COLO829 (cell line): ENCODE measurements at places on chromosomes 3 and 15.

DNA sequence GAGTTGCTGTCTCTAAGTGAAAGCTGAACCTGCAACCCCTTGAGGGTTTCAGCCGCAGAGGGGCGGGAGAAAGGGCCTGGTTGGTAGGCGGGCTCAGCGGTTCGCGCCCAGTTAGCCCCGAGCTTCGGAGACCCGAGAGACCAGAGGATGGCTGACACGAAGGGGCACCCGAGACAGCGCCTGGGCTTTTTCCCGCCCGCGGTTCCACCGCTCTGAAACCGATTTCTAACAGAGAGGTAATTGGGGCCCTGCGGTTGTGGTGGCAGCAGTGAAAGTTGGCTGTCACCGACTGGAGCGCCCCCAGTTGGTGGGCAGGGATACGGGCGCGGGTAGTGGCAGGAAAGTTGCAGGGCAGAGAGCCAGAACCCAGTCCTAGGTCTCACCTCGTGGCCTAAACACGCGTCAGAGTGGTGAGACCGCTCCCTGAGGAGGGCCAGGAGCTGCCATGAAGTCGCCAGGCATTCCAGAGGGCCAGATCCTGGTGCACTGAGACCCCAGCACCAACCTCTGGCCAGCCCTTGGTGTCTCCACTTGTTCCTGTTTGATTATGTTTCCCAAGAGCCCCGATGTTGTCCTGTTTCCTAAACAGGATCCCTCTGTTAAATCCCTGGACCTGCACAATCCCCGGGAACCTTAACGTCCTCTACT is 625 bp upstream of the ELL3 start:
- DNase-seq, result peak; percentile 13

- DNase-seq, result no peak
These were observed 58.3 kb downstream of the GJD2 start for GRCh38 chr15:34696506-34696905.

- DNase-seq, result no peak
These were observed 21.9 kb upstream of the NR1I2 start for GRCh38 chr3:119759962-119760361.

GRCh38 chr15:50186090-50186489 is 4.1 kb downstream of the SLC27A2 start:
- DNase-seq, result no peak

GRCh38 chr15:84151205-84151931 is 84.2 kb upstream of the GOLGA6L4 start:
- DNase-seq, result no peak

DNA sequence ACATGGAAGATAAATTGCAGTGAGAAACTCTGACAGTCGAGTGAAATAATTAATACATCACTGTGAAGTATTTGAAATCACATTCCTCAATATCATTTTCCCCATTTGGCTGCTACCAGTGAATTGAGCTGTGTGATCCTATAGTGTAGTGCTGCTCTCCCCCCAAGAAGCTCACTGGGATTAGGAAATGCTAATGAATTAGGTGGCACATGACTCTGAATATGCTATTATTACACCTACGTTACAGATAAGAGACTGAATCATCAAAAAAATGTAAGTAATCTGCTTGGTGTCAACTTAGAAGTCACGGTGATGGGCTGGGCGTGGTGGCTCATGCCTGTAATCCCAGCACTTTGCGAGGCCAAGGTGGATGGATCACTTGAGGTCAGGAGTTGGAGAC is 34.7 kb upstream of the SYNM start:
- no peak for DNase-seq

- no peak for DNase-seq
These were observed 41.1 kb upstream of the NEDD4 start for GRCh38 chr15:56034514-56034913.

DNA sequence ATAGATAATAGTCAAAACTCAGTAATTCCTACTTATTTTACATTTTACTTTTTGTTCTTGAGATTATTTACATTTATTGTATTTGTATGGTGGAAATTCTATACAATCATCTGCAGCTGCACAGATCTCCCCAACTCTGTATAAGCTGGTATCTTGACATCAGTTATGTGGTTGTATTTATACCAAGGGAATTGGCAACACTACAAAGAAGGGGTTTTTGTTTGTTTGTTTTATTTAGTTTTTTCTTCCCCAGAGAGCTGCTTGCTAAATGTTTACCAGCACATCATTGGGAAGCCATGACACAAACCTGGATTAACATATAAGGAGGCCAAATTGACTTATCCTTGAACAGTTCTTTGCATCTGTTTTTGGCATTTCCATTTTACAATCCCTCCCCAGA is 389.2 kb upstream of the KCNMB2 start:
- DNase-seq, result no peak

GRCh38 chr3:161310649-161311423 is 60.5 kb downstream of the SPTSSB start:
- no peak for DNase-seq

GRCh38 chr15:40449275-40449674 is 8.5 kb downstream of the BAHD1 start:
- DNase-seq, result no peak

DNA sequence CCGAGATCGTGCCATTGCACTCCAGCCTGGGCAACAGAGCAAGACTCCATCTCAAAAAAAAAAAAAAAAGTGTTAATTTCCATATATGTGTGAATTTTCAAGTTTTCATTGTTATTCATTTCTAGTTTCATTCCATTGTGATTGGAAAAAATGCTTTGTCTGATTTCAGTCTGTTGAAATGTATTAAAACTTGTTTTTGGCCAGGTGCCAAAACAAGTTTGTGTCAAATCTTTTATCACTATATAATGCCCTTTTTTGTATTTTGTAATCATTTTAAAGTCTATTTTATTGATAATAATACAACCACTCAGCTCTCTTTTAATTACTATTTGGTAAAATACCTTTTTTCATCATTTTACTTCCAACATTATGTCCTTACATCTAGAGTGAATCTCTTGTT is 42.5 kb downstream of the TFRC start:
- no peak for DNase-seq

DNA sequence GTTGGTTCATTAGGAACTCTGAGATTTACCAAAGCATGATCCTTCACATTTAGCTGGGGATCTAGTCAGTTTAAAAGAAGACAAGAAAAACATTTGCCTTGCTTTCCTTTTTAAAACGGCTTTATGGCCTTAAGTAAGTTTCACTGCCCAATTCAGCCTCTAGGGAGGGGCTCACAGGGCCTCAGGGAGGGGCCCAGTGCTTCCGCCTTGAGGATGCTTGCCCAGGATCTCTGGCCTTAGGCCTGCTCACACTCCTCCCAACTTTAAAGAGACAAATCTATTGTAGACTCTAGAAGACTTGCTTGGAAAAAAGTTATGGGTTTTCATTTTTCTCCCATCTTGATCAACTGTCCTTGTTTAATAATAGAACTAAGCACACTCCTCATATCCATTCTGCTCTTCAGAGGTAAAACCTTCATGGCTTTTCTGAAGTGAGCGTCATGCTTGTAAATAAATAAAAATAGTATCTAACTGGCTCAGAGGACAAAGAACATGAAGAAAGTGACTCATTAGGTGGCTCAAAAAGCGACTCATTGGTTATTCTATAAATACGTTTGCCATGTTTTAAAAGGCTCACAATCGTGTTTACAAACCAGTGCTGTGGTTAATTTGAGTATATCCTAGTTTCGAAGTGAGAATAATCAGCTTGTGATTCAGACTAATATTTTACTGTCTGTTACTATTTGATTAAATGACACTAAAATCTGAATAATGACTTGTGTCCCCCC is 13.7 kb downstream of the PDHB start:
- DNase-seq, result no peak

DNA sequence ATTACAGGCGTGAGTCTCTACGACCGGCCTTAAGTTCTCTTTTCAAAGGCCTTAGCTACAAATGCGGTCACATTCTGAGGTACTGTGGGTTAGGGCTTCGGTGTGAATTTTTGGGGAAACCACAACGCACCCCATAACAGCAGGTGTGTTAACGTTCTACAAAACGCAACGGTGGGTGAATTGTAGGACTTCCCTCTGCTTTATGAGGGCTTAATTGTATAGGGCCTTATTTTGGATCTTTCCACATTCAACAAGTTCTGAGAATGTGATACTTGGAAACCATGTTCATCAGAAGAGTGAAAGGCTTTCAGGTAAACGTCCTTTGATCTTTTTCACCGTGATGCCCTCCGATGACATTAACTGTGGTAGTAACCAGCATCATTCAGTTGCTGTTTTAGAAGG is 998.6 kb upstream of the CFAP20DC start:
- no peak for DNase-seq

DNA sequence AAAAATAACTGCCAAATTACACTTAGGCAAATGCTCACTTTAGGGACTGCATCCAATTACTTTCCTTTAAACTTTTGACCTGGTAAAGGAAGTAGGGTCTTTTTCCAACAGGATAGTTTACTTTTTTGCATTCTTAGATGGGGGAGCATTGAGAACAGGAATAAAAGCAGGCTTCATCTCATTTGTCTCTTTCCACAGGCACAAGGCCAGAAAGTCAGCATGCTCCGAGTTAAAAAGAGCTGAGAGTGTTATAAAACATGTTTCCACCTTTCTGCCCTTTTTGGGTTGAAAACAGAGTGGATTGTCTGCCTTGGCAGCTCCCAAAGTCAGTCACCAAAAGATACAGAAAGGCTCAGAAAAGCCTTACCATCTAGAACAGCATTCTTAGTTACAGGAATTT is 404.9 kb upstream of the ALCAM start:
- no peak for DNase-seq

DNA sequence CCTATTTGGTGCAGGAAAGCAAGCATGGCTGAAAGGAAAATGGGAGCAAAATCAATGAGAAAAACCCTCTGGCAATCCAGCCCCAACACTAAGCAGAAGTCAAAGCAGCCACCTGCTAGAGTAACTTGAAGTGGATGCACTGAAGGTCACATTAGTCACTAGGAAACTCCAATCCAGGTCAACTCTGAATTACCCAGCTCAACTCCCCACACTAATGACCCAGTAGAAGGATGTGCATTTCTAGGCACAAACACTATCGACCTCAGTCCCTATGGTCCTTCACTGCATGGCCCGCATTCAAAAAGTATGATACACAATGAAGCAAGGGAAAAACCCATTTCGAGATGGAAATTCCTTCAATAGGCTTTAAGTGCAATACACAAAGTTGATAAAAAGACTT is 80.6 kb downstream of the RAD18 start:
- DNase-seq, result no peak

DNA sequence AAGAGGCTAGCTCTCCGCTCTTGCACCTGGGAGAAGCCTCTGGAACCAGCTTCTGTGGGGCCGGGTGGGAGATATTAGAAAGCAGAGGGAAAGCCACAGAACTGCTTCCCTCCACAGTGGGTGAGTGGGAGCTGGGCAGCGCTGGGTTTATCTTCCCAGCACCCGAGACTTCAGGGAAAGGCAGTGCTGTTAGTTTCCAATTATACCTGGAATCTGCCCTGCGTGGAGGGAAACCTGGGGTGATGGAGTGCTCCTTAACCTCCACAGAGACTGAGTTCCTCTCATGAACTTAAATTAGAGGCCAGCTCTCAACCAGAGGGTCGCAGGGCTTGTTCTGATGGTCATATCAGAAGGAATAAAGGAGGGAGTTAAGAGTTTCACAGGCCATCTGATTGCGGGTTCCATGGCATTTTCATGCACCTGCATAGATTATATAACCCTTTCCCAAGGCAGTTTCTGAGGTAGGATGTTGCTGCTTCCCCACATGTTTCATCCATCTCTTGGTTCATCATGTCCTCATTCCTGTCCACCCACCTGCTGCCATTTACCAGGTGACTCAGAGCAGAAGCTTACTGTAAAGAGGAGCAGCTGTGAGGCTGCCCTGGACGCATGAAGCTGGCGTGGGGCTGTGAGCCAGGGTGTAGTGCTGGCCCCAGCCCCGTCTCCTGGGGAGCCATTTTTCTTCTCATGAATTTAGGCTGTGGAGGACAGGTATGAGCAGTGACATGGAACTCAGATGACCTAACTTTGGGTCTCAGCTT is 42.5 kb downstream of the CA12 start:
- no peak for DNase-seq

GRCh38 chr3:156290924-156291271 is 170.5 kb downstream of the KCNAB1 start:
- DNase-seq, result no peak

DNA sequence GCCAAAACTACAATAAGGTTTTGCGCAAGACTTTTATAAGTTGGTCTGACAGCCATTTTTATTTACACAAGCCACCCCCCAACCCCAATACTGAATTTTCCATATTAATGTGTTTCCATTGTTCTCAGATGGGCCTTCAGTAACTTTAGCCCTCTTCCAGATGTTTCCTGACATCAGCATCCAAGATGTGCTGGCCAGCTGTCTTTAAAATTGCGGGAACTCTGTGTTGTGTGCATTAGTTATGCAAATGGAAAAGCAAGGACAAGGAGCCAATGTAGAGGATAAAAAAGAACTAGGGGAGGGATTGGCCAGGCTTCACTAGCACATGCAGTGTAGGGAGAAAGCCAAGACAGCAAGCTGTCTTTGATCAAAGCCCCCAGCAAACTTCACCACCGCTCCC is 45.4 kb downstream of the COMMD2 start:
- DNase-seq, result no peak

DNA sequence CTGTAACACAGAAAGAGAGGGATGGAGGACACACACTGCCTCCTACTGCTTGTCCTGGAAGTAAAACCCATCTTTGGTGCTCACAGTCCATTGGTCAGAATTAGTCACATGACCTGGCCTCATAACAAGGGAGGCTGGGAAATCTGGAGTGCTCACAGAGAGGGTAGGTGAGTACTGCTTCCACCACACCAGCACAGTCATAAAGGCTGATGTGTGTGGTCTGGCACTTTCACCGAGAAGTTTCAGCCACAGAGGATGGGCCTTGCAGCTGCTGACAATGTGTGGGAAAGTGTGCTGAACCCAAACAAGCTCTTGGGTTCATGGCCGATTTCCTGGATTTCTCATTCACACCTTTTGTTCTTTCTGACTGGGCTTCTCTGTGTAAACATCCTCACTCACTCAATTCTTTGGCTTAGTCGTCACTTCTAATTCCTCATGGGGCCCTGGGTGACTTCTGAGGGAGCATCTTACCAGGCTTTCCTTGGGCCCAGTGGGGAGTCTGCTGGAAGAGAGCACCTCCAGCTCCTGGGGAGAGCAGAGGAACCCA is 100.7 kb downstream of the ASB7 start:
- no peak for DNase-seq

DNA sequence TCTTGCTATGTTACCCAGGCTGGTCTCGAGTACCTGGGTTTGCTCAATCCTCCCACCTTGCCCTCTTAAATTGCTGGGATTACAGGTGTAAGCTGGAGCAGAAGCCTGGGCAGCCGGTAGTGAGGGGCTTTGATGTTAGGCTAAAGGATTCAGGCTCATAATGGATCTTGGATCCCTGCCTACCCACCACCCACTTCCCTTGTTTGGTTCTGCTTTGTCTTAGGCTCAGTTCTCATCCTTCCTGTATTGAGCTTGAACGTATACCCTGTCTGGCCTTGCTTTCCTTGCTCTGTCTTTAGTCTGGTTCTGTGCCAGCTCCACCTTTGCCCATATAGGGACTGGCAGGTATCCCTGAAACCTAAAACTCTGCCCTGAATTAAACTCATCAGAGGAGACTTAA is 1.7 kb downstream of the PPCDC start:
- no peak for DNase-seq

GRCh38 chr3:124878561-124879336 is 8.4 kb downstream of the ITGB5 start:
- DNase-seq, result peak; percentile 92

GRCh38 chr3:52130966-52131622 is 23.1 kb downstream of the POC1A start:
- no peak for DNase-seq

- DNase-seq, result peak; percentile 66
These were observed 47.3 kb downstream of the TMEM44 start for GRCh38 chr3:194585880-194586281.
